Stimulated activated CD4-positive, alpha-beta T cell treated with anti-CD3 and anti-CD28 coated beads, Interleukin-12 subunit alpha, Interleukin-12 subunit beta, amount 100 ng/mL, for 4 hours (primary cell): ENCODE measurements at places on chromosomes 7 and 10.

- no peak for DNase-seq
Measured at GRCh38 chr10:29041616-29042015, 247.3 kb upstream of the LYZL1 start.

DNA sequence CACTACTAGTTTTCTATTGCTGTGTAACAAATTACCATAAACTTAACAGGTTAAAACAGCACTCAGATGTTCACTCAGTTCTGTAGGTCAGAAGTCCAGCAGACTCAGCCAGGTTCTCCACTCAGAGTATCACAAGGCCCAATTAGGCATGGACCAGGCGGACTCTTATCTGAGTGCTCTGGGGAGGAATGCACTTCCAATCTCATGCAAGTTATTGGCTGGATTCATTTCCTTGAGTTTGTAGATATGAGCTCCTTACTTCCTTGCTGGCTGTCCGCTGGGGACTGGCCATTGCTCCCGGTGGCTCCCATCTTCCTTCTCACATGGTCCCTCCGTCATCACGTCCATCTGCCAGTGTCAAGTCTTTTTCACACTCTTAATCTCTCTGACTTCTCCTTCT, 137.0 kb upstream of the PRR15 start:
- no peak for DNase-seq

DNA sequence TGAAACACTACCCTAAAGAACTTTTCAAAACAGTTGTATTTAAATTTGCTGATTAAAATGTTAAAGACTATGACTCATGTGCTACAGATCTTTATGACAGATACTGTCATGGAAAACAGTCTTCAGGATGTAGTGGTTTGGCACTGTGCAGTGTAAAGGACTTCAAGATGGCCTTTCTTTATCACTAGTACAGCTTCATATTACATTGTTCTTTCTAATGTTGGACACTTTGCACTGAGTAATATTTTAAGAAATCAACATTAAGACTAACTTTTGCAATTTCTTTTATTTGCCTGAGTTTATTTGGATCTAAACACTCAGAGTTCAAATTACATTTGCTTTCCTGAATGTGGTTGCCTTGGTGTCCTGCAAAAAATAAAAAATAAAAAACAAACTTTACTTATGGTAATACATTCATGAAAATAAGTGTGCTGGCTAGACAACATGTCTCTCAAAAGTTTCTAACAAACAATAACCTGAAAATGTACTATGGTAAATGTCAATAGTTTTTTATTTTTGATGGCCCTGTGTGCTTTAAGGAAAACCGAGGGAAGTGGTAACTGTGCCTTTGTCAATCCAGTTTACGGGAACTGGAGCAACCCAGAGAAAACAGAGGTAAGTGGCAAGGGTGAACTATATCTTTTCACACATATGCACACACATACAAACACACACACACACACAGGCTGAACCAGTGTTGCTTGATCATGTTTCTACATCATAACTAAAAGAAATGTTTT, 85.9 kb upstream of the PLXDC2 start:
- no peak for DNase-seq

DNA sequence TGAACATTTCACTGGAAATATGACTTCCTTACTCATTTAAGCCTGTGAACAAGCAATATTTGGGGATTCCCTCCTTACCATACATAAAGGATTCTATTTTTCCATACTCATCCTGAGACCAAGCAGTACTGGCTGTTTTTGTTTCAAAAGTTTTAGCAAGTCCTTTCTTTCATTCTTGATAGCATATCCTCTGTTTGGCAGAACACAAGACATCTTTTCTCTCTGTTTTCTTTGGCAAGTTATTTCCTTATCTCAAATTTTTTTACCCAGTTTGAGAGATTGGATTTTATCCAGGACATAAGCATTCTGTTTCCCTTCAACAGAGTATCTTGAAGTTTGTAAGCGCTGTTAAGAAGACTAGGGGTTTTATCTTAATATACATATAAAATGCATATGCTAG, 3.0 kb upstream of the WASL start:
- no peak for DNase-seq

DNA sequence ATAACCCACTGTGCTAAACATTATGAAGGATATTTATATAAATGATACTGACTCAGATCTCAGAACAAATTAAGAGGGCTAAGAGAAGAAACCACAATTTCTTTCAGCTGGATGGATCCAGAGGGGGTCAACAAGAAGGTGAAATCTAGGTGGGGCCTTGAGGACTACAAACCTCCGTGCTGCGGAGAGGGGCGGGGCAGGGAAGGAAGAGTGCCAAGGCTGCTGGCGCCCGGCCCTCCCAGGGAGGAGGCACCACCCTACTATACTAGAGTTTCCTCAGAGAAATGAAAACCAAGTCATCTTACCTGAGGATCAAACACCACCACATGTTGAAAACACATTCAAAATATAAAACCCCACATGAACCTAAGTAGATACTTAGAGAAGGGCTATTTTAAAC, 29.3 kb upstream of the CRYGN start:
- no peak for DNase-seq

DNA sequence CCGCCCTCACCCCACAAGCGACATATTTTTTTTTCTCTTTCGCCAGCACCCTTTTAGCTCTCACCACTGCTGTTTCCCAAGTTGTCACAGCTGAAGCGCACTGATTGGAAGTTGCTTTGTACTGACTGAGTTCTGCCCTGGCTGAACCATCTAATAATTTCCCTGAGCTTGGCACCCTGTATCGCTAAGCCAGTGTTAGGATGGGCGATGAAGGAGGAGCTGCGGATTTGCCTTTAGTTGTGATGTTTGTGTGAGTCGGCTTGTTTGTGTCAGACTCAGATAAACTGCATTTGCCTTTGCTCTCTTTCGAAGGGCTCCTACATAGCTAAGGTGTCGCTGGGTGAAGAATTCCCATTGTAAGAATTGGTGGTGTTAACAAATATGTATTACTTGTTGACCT, 1.3 kb upstream of the ATXN7L1 start:
- no peak for DNase-seq

DNA sequence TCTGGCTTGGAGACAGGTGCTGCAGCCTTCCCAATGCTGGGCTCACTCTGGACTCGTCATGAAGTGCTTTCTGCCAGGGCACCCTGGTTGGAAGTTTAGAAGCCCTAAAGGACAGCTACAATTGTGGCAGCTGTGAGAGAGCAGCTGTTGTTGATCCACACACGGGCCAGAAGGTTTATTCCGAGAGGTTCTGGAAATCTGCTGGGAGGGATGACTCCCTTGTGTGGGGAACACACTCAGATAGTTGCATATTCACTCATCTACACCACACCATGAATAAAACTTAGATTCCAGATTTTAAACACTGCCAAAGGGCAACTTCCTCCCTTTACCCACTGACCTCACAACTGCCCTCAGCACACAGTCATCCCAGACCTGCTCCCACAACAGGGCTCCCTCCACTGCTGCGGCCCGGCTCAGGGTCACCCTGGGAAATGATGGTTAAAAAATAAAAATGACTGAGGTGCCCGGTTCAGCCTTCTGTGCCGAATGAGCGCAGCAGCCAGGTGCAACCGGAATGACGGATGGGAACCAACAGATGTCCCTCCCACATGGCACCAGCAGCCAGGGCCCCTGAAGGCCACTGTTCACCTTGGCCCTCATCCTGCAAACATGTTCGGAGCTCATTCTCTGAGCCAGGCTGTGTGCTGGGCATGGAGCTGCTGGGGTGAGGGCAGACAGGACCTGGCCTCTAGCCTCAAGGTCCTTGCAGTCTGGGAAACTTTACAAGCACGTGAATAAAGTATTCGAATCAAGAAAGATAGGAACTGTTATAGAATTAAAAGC, 40.2 kb downstream of the ASB13 start:
- DNase-seq = no peak

- no peak for DNase-seq
Measured at GRCh38 chr7:3309140-3309539, 8.1 kb downstream of the SDK1 start.

DNA sequence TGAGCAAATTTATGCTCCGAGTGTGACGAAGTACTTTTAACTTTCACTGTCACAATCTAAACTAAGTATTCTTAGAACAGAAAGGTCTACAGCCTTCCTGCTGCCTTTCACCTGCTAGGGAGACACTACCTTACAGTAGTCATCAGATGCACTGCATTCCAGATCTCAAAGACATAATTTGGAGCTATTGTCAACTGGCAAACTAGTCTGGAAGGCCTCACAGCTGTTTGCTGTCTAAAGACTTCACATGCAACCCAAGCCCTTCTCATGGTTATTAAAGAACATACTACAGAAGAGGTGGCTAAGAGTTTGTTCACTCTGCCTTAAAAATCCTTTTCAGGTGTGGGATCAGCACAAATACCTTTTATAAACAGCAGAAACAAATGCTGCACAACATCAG, 91.8 kb upstream of the KCNIP2 start:
- no peak for DNase-seq

- DNase-seq = no peak
Measured at GRCh38 chr10:62249957-62250356, 18.7 kb downstream of the RTKN2 start.

DNA sequence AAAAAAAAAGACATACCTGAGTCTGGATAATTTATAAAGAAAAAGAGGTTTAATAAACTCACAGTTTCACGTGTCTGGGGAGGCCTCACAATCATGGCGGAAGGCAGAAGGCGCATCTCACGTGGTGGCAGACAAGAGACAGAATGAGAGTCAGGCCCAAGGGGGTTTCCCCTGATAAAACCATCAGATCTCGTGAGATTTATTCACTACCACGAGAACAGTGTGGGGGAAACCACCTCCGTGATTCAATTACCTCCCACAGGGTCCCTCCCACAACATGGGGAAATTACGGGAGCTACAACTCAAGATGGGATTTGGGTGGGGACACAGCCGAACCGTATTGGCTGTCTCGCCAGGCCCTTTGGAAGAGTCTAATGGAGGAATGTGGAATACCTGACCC, 9.0 kb upstream of the MAFK start:
- no peak for DNase-seq

GRCh38 chr10:44947371-44948152, 12.0 kb upstream of the RASSF4 start:
- no peak for DNase-seq

GRCh38 chr7:23898619-23899018, 188.6 kb downstream of the STK31 start:
- no peak for DNase-seq

- no peak for DNase-seq
Measured at GRCh38 chr10:86648704-86649427, 5.5 kb upstream of the OPN4 start.

DNA sequence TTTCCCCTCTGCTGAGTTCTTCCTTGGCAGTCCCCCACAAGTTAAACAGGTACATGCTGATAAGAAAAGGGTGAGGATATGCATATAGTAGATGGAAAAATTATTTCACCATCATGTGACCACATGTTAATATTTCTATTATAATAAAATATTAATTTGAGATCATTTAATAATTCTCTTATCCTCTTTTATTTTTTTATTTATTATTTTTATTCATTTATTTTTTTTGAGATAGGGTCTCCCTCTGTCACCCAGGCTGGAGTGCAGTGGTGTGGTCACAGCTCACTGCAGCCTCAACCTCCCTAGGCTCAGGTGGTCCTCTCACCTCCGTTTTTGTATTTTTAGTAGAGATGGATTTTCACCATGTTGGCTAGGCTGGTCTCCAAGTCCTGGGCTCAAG, 11.6 kb upstream of the GLI3 start:
- DNase-seq = no peak

- no peak for DNase-seq
Measured at GRCh38 chr7:6026820-6027311, 4.3 kb upstream of the ANKRD61 start.

DNA sequence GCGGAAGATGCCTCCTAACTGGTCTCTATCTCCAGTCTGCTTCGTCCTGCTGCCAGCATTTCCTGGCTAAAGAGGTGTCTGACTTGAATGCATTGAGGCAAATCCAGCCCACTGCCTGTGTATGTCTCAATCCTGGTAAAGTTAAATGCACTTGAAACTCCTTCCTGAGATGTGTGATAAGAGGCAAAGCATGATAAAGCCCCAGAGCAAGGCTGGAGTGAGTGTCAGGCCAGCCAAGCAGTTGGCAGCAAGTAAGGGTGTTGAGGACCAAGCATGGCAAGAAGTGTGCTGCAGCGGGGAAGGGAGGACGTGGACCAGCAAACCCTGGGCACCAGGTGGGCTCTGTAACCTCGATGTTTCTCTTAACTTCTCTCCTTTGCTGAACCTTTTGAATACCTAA, 29.1 kb downstream of the LRRC18 start:
- no peak for DNase-seq

GRCh38 chr7:85475071-85475470, 288.2 kb upstream of the SEMA3D start:
- DNase-seq = no peak

DNA sequence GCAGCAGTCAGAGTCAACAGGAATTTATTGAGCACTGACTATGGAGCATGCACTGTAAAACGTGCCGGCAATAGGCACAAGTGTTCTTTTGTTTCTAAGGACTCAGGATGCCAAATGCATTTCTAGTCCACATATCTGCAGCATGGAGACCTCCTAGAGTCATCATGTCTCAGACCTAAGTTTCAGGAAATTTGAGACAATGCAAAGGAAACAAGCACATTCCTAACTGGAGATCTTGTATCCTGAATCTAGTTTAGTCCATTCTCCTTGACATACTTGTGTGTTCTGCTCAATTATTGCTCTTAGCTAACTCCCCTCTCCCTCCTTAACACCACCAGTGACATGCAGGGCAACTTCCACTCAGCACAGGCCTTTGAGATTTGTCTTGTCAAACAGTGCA, 173.2 kb downstream of the ZNF438 start:
- no peak for DNase-seq

DNA sequence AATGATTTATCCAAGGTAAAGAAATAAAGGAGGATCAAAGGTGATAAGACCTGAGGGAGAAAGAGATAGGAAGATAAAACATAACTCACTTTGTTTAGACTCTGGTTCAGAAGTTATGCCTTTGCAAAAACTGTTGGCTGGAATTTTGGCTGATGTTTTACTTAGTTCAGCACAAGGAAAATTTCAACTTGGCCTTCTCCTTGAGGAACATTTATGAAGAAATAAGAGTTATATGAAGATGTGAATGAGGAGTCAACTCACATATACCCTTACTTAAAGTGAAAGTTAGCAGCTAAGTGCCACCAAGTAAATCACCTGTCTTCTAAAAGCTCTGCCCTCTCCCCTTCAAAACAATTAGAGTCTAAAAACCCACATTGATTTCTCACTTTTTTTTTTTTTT, 39.7 kb upstream of the COL1A2 start:
- no peak for DNase-seq

- DNase-seq = no peak
Measured at GRCh38 chr10:36092116-36092515, 450.0 kb upstream of the FZD8 start.

DNA sequence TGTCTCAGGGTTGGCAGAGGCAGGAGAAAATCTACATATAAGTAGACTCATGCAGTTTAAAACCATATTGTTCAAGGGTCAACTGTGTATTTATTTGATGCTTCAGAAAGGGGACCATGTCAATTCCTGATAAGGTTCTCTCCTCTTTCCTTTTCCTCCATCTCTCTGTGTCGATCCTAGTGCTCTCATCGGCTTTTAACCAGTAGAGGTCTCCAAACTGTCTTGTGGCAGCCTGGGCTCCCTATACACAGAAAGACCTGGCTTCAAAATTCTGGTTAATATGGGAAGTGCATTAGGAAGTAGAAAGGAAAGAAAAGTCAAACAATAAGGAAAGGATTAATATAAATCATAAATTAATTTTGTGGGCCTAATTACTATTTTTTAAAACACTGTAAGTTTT, 304.4 kb upstream of the C7orf33 start:
- DNase-seq = no peak
